ENCODE measurements at places on chromosomes 2 and 18.

GRCh38 chr18:27871726-27872125, 305.2 kb downstream of the CDH2 start:
- no peak for DNase-seq

DNA sequence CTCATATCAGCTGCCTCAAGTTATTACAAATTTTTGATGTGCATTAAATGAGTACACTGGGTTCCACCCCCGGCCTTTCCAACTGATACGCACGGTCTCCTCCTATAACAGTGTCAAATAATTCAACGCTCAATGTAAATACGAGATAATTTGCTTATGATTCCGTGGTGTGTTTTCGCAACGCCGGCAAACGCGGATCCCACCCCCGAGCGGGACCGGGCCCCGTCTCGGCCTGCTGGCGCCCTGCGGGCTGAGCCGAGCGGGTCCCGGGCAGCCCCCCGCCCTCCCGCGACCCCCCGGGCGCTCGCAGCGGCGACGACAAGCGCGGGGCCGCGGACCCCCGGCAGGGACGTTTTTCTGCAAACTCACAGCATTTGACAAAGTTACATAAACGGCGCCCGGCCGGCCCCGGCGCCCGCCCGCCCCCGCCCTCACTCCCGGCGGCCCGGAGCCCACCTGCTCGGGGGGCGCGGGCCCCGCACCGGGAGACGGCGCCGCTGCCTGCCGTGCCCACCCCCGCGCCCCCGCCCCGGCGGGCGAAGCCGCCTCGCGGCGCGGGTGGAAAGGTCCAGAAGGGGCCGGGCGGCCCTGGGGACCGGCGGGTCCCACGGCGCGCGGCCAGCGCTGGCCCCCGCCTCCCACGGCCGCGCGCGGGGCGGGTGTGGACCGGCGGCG, 762 bp downstream of the HDAC4 start:
- no peak for DNase-seq

- DNase-seq: no peak
Observed at GRCh38 chr18:21123290-21123926, 11.8 kb upstream of the ROCK1 start.

GRCh38 chr2:121579309-121579708, 48.6 kb downstream of the RNU4ATAC start:
- DNase-seq: no peak

Measured in putamen (tissue), 1 donor.